ENCODE measurements at places on chromosomes 16 and 17.

GRCh38 chr16:63938661-63939060 lies 1183.2 kb downstream of the CDH11 start:
- DNase-seq, result no peak

- DNase-seq, result no peak
Measured at GRCh38 chr17:8338753-8339140, 893 bp upstream of the ODF4 start.

- DNase-seq, result no peak
Measured at GRCh38 chr17:18921912-18922451, 30.0 kb upstream of the SLC5A10 start.

DNA sequence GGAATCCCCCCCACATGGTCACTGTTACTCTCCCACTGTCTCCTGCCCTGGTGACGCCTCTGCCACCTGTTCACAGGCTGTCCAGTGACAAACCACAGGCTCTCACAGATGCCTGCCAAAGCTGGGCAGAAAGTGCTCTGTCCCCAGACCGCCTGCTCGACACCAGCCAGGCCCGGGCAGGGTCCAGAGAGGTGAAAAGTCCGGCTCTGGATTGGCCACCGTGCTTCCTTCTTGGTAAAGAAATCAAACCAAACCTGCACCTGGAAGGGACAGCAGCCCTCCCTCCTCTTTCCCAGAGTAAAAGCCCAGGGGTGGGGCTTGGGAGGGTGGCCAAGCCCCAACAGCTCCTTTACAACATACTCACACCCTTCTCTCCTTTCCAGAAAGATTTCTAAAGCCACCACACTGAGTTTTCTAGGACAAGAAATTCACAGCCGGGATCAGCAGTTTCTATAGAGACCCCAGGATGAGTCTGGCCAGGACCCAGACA lies 6.2 kb downstream of the PCGF2 start:
- peak; percentile 85 for DNase-seq

- DNase-seq, result no peak
Measured at GRCh38 chr16:1781254-1781653, 1.1 kb downstream of the SPSB3 start.

- DNase-seq, result no peak
Measured at GRCh38 chr17:42623732-42624596, 14.5 kb downstream of the TUBG1 start.

GRCh38 chr16:11004351-11004750 lies 60.0 kb downstream of the CLEC16A start:
- no peak for DNase-seq

DNA sequence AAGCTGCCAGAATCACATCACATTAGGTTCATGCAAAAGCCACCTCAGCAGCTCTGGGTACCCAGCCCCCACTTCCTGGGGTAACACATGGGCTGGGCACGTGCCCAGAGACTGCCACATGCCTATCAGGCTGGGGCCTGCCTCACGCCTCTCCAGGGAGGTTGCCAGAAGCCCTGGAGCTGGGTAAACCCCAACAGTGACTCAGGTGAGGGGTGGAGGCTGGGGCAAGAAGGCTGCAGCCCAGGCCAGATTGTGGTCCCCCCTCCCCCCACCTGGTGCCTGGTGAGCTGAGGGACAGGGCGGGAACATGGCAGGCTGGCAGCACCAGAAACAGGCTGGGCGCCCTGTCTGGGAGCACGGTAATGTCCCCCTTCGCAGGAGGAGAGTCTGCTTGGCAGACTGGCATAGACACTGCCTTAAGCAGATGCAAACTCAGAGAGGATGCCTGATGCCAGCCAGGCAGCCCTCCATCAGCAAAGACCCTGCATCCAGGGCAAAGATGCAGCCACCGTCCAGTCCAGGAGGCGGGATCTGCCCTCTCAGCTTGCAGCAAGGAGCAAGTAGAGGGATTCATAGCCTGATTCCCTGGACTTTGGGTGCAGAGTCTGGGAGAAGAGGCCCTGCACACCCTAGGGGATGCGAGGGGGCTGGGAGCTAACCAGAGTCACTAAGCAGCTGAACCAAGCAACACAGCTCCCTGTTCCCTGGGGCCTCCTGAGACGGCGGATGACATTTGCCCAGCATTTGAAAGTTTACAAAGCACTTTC lies 28.8 kb downstream of the NGFR start:
- DNase-seq, result no peak

DNA sequence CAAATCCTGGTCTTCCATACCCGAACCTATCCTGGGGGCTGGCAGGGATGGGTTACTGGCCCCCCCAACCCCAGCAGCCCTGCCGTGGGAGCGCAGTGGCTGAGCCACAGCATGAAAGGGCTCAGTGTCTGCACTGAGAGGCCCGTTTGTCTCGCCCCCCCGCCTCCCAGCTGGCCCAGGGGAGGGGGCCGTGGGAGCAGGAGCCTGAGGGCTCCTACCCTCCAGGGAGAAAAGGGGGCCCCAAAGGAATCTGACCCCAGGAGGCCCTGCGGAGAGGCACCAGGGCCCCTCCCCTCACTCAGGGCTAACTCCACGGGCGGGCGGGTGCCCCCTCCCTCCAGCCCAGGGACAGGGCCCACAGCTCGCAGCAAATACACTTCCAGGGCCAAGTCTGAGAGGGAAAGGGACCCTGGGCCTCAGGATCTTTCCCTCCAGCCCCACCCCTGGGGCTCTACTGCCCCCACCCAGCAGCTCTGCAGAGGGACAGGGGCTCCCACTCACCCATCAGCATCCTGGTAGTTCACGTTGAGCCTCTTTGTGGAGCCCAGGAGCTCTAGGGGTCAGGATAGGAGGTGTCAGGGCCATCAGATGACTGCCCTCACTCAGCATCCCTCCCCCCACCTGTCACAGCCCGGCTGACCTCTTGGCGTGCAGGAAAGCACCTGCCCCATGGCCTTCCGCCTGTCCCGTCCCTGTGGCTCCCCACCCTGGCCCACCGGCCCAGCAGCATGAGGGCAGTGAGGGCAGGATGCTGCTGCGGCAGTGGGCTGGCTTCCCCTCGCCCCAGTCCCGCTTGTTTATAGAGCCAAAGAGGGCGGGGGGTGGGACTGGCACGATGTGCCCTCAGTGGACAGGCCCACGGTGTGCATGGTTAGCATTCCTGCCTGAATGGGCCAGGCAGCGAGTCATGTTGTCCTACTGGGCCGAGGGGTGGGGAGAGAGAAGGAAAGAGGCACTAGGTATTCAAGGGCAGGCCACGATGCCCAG lies 7.3 kb downstream of the CASKIN2 start:
- peak; percentile 41 for DNase-seq

DNA sequence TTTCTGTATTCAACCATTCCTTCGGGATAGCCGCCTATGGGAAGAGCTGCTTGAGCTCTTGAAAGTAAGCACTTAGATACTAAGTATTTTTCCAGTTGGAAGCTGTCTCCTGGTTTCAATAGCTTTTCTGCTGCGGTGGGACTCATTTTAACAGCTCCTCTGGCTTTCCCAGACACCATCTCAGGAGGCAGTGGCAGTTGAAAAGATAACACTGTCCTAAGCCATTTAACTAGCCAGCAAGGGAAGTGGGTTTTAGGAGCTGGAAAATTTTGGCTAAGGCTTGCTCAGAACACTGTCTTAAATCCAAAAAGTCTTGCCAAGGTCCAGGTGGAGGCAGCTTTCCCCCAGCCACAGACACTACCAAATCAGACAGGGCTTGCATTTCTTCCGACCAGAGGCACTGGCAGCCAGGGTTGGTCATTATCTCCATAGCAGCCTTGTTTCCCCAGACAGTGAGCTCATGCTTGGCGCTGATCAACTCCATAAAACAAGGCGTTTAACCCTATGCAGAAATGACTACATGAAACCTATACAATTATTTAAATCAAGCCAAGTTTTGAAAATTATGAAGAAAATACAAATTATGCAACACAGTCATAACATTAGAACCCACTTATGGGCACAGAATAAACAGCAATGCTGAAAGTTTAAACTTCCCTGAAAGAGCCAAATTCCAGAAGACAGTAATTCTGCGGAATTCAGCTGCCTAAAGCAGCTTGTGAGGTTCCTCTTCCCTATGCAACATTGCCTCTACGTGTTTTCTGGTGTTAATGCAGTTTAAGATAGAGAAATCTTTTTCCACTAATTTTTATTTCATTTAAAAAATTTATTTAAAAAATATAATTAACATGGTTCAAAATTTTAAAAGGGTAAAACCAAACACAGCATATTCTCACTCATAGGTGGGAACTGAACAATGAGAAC lies 25.0 kb downstream of the GABARAPL2 start:
- peak; percentile 56 for DNase-seq

DNA sequence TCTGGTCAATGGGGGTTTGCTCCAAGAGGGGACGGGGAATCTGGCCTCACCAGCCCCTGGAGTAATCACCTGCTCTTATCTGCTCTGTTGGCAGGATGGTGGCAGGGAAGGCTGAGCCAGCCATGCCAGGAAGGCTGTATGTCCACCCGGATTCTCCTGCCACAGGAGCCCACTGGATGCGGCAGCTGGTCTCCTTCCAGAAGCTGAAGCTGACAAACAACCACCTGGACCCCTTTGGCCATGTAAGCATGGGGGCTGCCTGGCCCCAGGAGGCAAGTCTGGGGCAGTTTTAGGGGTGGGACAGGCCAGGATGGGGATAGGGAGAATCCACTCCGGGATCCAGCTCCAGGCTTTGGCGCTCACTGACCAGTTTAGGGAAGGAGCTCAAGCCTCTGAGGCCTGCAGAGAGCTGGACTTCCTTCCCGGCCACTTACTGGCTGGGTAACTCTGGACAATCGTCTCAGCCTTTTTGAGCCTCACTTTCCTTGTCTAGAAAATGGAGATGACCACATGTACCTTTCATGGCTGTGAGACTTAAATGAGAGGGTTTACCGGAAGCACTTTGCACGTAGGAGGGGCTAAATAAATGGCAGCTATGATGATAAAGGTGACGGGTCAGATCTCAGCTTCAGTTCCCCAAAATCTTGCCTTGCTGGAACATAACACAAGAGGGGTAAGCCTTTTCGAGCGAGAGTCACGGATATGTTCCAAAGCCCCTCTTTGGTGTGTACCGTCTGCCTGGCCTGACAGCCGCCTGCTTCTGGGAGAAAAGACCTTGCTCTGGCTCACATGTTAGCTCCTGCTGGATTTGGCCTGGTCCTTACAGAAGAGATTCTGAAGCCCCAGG lies 15.4 kb downstream of the TBX4 start:
- no peak for DNase-seq

GRCh38 chr17:81028506-81028858 lies 6.5 kb upstream of the BAIAP2 start:
- DNase-seq, result no peak

- DNase-seq, result no peak
Measured at GRCh38 chr17:59372138-59372751, 40.8 kb downstream of the YPEL2 start.

- no peak for DNase-seq
Measured at GRCh38 chr17:60562421-60562820, 36.4 kb upstream of the APPBP2 start.

GRCh38 chr16:506246-506546 lies 21.3 kb upstream of the CAPN15 start:
- DNase-seq, result no peak

DNA sequence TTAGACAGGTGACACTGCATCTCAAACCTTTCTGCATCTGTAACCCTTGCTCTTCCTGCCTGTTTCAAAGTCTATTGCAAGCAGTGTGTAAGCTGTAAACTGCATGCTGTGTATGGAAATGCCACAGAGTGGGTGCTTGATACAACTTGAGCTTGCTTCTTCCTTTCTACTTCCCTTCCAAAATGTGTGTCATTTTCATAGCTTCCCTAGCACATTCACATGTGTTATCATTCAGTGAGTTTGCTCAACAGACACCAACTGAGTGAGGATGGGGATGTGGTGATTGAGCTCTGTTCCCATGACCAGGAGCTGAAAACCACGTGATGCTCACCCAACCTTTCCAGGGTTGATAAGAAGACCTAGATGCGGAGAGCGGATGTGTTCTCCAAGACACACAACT lies 111.1 kb downstream of the VAT1L start:
- DNase-seq, result peak; percentile 21

GRCh38 chr16:57026778-57027062 lies 37.4 kb downstream of the NLRC5 start:
- no peak for DNase-seq

DNA sequence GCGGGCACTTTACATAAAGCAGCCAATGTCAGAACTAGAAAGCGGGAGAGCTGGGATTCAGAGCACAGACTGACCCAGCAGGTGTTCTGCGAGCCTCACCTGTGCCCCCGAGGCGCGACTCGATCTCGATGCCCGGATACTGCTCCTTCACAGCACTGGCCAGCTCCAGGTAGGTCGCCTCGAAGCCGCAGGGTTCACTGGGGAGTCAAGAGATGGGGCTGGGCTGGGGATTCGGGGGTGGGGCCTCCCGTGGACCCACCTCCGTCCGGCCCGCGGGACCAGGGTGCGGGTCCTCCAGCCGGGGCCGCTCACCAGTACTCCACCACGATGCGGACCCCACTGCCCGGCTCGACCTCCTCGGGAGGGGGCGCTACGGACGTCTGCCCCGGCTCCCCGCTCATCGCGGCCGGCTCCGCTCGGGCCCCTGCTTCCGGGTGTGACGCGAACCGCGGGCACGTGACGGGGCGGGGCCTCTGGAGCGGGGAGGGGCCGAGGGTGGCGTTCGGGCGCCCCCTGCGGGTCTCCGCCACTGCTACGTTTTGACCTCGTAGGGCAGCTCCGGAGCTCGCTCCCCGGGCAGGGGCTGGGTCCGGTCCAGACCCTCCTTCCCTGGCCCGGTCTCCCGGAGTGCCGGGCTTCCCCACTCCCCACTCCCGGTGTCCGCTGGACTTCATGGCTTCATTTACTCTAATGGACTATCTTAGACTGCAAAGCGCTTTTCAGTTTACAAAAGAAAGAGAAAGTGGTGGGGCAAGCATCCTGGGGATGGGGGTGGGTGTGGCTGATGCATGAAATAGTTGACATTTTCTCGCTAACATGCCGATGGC lies at the start of gene MIEN1:
Gene MIEN1 (minus strand): TSS at position 438 of the 827 bp plus-strand sequence. CDS start 37 bp downstream, at position 401.
- DNase-seq, result peak; percentile 93

DNA sequence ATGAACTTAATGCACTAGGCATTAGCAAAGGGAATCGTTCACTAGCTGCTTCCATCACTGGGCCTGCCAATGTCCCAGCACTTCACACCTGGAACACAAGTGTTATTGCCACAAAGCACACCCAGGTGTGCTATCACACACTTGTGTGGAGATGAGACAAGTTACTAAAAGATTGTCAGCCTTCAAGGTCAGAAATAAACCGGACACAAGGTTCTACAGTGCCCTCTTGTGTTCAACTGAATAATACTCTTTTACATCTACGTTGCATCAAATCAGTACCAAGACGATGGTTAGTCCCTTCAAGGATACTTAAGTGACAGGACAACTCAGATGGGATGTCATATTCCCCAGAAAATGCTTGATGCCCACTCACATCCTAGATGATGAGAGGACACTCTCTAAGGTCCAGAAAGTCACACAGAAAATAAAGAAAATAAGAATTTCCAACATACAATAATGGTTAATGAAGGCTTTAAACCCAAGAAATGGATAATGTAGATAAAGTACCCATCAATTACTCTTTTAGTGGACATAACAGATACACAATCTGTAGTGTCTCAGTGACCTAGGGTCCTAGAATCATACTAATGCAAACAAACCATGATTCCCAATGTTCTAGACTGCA lies 16.4 kb upstream of the GLG1 start:
- peak; percentile 58 for DNase-seq

Data from brain (organoid and tissue), 16 donors.